ENCODE measurements at places on chromosomes 6 and 20.

DNA sequence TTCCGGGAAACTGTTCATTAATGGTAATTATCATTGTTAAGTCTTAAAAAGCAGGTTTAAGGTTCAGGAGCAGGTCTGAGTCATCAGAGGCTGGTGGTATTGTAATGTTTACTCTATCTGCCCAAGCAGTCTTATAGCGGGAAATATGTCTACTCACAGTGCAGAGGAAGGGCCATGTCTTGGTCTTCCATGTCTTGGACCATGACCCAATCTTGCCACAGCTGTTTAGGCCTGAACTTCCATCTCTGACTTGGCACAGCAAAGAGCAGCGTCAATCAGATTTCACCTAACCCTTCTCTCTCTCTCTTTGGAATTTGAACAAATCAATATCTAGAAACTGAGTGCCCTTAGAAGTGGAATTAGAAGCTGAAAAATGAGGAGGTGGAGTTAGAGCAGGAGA is 25.8 kb downstream of the SLC2A12 start:
- DNase-seq = no peak

- no peak for DNase-seq
Measured at GRCh38 chr6:23420659-23421350, 705.2 kb upstream of the NRSN1 start.

GRCh38 chr6:37396571-37397180 is 36.3 kb upstream of the CMTR1 start:
- no peak for DNase-seq

DNA sequence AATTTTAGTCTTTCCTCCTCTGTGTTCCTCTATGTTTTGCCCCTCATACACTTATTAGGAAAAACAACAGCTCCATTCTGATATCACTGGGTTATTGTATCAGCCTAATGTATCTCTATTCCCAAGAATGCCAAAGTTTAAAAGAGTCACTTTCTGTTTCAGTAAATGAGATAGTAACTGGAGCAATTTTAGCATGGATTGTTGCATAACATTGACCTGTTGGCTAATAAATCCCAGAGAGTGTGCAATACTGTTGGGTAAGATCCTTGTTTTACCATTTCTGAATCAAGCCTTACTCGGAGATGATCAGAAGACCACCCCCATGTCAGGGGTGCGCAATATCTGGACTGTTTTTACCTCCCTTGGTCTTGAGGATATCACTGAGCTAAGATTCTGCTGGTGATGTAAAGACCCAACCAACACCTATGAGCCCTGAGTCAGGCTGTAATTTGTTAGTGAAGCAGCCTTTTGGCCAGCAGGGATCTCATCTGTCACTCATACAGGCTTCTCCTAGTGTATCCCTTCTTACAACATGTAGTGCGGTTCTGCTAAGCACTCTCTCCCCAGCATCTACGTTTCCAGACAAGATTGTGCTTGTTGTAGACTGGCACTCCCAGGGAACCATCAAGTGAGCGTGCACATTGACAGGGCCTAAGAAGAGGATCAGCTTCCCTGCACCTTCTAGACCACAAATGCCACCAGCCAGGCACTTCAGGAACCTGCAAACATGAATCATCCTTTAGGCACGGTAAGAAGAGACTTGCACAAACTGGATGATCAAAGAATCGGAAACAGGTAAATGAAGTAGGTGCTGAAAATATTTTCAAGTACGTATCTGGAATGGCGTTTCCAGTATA is 11.5 kb upstream of the IPCEF1 start:
- DNase-seq = no peak

DNA sequence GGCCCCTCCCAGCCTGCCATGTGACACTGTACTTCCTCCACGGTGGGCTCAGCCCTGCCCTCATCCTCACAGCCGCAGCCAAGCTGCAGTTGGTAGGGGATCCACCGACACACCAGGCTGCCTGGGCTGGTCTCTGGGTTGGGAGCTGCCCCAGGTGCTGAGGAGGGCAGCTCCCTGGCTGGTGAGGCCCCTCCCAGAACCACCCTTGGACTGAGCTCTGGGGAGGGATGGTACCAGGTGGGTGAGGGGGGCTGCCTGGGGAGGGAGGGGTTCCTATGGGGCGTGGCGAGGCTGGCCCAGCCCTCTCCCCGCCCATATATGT is 185 bp upstream of the TNFRSF6B start:
- DNase-seq = no peak

DNA sequence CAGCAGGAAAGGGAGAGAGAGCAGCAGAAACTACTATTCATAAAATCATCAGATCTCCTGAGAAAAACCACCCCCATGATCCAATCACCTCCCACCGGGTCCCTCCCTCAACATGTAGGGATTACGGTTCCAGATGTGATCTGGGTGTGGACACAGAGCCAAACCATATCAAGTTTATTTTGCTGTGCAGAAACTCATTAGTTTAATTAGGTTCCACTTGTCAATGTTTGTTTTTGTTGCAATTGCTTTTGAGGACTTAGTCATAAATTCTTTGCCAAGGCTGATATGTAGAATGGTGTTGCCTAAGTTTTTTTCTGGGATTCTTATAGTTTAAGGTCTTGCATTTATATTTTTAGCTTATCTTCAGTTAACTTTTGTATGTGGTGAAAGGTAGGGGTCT is 422.0 kb upstream of the HS3ST5 start:
- DNase-seq = no peak

GRCh38 chr20:46507760-46508407 is 5.5 kb downstream of the ZNF334 start:
- no peak for DNase-seq

Data from stimulated activated CD4-positive, alpha-beta T cell treated with anti-CD3 and anti-CD28 coated beads, TNF-alpha, amount 100 ng/mL, for 48 hours (primary cell).